Fibroblast of skin of right biceps (primary cell): ENCODE measurements at places on chromosomes 2 and 18.

- DNase-seq = peak; percentile 41
Observed at GRCh38 chr2:23293731-23294130, 91.2 kb upstream of the KLHL29 start.

DNA sequence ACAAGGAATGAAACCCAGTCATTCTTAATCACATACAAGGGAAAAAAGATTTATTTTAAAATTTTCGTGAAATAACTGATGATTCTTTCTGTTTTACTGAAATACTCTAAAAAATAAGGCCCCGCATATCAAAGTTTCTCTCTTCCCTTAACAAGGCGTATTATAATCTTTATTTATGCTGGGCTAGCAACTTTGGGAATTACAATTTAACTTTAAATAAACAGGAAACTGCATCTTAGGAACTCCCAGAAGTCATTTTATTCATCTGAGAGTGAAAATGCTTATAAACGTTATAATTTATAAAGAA lies 166.7 kb downstream of the TCF4 start:
- DNase-seq = no peak

- DNase-seq = no peak
Observed at GRCh38 chr2:37619230-37619958, 52.0 kb downstream of the CDC42EP3 start.

GRCh38 chr2:168378960-168379669 lies 77.0 kb upstream of the CERS6 start:
- DNase-seq = no peak

- peak; percentile 81 for DNase-seq
Observed at GRCh38 chr18:9323750-9324445, 10.7 kb upstream of the TWSG1 start.

DNA sequence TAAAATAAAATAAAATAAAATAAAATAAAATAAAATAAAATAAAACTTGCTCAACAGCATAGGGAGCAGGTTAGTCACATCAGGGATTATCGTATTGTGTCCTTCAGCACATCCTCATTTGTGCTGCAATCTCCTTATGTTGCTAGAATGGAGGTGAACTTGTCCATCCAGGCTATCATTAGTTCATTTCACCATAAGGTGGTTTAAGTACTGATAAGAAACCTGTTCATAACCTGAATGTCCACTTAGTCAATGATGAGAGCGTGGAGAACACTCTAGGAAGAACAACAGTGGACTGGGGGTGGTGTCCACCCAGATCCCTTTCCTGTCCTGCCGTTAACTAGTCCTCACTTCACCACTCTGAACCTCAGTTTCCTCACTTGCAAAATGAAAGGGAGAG lies 21.9 kb downstream of the DHRS9 start:
- DNase-seq = no peak

DNA sequence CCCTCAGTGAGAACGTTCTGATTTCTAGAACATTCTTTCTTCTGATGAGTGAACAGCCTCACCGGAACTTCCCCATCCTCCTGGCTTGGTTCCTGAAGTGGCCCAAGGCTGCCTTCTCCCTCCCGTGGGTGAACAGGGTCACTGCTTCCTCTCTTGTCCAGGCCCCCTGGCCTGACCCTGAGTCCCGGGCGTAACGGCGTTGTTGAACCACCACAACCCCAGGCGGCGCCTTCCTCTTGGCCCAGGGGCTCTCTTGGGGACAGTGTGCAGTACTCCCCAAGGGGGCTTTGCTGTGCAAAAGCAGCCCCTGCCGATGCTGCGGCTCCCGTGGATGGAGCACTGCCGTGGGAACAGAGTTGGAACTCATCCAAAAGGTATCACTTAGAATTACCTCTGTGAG lies 147.2 kb downstream of the TSN start:
- DNase-seq = no peak

DNA sequence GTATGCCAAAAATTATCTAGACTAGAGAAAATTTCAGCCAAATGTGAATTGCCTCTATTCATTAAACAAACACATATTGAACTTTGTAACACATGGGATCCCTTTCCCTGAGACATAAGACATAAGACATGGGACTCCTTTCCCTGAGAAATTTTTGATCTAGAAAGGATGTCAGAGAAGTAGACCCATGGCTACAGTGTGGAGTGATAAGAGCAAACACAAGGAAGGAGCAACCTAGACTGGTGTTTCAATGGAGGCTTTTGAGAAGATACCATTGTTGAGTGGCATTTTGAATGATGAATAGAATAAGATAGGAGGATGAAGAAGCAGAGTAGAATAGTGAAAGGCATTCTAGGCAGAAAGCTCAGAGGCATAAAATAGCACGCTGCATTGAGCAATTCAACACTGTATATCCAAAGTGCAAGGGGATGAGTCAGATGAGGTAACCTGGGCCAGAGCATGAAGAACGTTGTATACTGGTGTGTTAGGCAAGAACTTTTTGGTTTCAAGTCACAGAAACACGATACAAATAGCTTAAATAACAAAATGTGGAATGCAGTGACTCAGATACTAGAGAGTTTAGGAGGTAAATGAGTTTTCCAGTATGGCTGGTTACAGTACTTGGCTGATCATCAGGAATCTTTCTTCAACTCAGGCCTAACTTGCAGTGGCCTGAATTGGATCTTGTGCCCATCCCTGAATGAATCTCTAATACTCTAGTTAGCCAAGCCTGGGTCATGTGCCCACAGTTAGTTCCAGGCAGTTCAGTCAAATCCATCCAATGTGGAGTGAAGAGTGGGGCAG lies 129.8 kb upstream of the TANK start:
- DNase-seq = peak; percentile 99

GRCh38 chr2:150127346-150127990 lies 360.0 kb downstream of the RND3 start:
- no peak for DNase-seq

DNA sequence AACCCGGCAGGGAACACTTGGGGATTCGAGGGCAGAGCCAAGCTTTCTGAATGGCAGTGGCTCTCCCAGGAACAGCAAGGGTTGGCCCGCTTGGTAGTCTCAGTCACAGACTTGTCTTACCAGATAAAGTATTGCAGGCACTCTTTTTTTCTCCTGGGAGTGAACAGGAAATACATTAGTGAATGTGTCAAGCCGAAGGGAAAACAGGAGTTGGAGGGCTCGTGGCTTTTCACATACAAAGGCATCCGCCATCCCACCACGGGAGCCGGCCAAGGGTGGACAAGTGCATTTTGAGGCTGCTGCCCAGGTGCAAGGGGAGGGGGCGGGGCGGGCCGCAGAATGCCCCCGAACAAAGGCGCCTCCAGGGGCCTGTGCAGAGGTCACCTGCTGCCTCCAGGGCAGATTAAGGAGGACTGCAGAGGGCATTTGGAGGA lies 163.3 kb upstream of the SIX3 start:
- DNase-seq = no peak

GRCh38 chr2:111995148-111995547 lies 59.9 kb upstream of the TMEM87B start:
- DNase-seq = no peak

DNA sequence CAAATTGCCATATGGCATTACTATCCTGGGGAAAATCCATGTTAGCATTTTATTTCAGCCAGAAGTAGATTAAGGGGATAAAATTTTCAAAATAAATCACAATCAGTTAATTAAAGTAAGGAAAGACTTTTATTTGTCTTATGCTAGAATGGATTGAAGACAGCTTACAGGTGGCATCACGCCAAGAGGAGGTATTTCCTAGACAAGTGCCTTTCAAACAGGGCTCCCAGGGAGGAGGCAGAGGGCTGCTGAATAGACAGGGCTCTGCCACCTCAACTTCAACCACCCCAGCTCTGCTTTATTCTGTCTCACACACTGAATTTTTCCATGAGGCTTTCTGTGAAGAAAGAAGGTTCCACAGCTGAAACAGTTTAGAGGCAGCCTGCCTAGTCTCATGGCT lies 12.2 kb downstream of the CCDC68 start:
- peak; percentile 15 for DNase-seq

GRCh38 chr2:171347591-171348032 lies 86.2 kb downstream of the METTL8 start:
- peak; percentile 88 for DNase-seq

- no peak for DNase-seq
Observed at GRCh38 chr2:217293607-217294006, 433.7 kb upstream of the TNP1 start.

DNA sequence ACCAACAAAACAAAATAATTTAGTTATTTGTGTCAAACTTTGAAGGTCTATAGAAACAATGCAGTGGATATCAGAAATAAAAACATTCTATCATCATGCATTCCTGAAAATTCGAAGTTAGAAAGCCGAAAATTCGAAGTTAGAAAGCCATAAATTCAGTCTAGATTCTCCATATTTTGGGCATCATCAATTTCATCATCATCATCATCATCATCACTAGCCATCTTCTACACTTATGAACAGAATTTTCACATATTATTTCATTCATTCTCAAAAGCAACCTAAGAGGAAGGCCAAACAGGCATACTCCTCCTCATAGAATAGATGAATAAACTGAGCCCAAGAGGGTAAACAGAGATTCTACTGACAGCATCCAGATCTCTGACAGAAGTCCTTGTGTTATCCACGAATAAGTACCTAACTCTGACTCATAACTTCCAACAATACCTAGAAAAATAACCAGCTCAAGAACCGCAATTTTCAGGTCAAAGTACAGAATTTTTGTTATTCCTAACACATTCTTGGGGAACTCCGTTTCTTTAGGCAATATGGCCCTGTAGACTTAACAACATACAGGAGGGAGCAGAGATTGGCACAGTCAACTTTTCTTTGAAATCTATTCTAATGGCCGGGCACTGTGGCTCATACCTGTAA lies 84.7 kb downstream of the TCF4 start:
- DNase-seq = no peak

- DNase-seq = no peak
Observed at GRCh38 chr2:238865744-238866355, 18.0 kb downstream of the TWIST2 start.

DNA sequence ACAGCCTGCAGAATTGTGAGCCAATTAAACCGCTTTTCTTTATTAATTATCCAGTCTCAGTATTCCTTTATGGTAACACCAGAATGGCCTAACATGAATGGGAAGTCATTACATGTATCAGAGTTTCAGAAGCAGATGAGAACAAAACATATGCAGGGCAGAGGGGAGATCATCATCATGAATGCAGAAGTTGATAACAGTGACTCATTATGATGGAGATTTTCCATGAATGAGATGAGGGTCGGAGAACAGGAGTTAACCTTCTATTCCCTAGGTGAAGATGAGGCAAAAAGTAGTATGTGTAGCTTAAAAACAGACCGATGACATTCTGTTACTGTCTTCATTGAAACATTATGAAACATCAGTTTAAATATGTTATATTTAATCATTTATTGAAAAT lies 59.5 kb upstream of the PPM1B start:
- DNase-seq = no peak

DNA sequence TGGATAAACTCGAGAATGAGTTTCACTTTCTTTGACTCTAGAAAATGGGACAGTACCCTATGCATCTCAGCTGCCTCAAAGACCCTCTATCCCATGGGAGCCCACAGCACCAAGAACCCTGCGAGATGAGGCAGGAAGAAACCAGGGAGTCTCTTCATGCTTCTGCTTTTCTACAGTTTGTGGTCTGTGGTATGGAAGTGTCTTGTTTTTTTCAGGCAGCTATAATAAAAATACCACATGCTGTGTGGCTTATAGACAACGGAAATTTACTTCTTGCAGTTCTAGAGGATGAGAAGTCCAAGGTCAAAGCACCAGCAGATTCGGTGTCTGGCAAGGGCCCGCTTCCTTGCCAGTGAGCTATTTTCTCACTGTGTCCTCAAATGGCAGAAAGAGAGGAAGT lies 257.9 kb downstream of the SUCLG1 start:
- no peak for DNase-seq

- DNase-seq = peak; percentile 95
Observed at GRCh38 chr18:22385718-22386117, 32.0 kb downstream of the CTAGE1 start.

DNA sequence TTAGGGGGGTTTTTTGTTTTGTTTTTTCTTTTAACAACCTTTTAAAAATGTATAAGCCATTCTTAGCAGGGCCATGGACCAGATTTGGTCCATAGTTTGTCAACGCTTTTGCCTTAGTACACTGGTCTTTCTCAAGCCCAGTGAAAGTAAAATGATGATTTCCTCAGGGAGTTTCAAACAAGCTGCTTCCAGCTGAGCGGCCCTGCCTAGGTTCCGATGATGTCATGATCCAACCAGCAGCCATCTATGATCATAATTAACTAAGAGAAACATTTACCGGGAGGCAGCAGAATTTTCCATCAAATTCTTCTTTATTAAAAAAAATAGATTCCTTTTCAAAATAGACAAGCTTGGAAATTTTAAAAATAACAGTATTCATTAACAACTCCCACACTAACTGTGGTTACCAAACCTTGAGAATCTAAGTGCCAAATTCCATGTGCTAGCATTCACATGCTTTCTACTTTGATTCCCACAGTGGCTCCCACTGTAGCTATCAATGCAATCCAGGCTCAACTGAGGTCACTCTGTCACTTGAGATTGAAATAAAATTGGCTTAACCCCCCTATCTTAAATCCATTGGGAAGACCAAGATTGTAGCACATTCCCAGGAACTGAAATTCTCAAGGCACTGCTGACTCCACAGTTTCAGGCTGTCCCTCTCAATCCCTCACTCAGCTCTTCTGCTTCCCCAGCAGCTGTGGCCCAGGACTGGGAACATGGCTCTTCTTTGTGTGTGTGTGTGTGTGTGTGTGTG lies 148.9 kb downstream of the RNF152 start:
- peak; percentile 73 for DNase-seq

DNA sequence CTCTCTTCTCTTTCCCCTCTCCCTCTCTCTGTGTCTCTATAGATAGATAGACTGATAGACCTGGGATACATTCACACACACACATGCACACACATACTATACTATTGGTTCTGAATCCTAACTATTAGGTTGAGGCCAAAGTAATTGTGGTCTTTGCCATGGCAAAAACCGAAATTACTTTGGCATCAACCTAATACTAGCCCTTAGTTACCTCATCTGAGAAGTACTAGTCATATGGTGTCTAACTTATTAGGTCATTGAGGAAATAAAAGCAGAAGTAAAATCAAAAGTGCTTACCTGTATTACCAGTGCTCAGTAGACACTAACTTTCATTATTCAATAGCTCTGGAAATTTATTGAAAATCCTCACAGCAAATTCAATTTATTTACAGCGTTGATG lies 451.5 kb downstream of the EPHA4 start:
- no peak for DNase-seq
